ENCODE measurements at places on chromosomes 7 and 10.

DNA sequence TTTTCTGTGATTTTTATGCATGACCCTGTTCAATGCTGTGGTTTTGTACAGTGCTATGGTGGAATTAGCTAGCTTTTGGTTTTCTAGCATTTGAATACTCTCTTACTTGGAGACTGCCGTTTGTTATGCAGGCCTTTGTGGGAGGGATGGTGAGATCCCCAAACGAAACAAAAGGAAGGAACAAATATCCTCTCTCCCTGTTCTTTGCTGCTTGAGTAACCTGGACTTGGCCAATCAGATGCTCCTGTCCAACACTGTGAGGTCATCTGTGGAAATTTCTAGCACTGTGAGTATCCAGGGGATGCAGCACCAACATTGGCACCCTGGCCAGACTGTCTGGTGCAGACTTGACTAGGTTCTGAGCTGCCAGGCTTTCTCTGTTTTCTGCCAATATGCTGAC lies 314.4 kb downstream of the ANKRD30A start:
- no peak for DNase-seq

GRCh38 chr10:27464993-27465392 lies 39.1 kb upstream of the RAB18 start:
- no peak for DNase-seq

- no peak for DNase-seq
These were observed 33.4 kb upstream of the WASL start for GRCh38 chr7:123782071-123782798.

- DNase-seq = no peak
These were observed 2.0 kb downstream of the CYP26C1 start for GRCh38 chr10:93062514-93063143.

DNA sequence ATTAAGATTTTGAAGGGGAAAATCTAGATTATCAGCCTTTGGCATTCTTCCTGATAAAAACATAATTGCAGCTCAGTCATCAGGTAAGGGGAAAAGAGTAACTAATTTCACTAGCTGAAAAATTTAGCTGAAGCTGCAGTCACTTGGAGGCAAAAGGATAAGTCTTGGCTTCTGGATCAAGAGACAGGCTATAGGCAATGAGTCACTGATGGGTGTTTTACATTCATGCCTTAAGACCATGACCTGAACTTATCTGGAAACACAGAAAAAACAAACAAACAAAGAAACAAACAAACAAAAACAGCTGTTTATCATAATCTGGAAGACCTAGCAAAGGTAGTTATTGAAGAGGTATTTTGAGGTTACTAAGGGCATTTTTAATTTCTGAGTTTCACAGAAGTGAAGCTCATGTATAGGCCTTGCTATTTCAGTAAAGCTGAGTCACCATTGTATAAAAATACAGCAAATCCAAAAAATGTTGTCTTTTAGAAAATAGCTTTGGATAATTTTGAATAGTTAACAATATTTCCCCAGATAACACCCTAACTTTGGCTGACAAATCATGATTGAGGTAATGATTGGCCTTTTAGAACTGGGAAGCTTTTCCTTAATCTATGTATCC lies 40.3 kb downstream of the ZNF22 start:
- DNase-seq = no peak

- no peak for DNase-seq
These were observed 86.3 kb downstream of the TBXAS1 start for GRCh38 chr7:139915268-139915863.

- no peak for DNase-seq
These were observed 300.5 kb upstream of the ETV1 start for GRCh38 chr7:14289957-14290356.

GRCh38 chr7:27107391-27108381 lies 5.2 kb upstream of the HOXA2 start:
- DNase-seq = no peak

DNA sequence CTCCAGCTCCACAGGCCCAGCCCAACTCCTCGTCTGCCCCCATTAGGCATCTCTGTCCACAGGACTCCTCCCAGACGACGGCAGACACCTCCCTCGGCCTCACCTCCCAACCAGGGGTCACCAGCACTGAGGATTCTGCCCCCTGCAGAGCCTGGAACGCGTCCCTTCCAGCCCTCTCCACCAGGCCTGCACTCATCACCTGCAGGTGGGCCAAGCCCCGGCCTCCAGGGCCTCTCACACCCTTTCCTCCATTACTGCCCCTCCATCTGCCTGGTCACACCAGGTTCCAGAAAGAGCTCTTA lies 42.7 kb upstream of the PDGFA start:
- DNase-seq = no peak

- DNase-seq = no peak
These were observed 45.6 kb upstream of the LRRC4 start for GRCh38 chr7:128076796-128077271.

- no peak for DNase-seq
These were observed 975.2 kb upstream of the GHITM start for GRCh38 chr10:83164156-83164555.

DNA sequence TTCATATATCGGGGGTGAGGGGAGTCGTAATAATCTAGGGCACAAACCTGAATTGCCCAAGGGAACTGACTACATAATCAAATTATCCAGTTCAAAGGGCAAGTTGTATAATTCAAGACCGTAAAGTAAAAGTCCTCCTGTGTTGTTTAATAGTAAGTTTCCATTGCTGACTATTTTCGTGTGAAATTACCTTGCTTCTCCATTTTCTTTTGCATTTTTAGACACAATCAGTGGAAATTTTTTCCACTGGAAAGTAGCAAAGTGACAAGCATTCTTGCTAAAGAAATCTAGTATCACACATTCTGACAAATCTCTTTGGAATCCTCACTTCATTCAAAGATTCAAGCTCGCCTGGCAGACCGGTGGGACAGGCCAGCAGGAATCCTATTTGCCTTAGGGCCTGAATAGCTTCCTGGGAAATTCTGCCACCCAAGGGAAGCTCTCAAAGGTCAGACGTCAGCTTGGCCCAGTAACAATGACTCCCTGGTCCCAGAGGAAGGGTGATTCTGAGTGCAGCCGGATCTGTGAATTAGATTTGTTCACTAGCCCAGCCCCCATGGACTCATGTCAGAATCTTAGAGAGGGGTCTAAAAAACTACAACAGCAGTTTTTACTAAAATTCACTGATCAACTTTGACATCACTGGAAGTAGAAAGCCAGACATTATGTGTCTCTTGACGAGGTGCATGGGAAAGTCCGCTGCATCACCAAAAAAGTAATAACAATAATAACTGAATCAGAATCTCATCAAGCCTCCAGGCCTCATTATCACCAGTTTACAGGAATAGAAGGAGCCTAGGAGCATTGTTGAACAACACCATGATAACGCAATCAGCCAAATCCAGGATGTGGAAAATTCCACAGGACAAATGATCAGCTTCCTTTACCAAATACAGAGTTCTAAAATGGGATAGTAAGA lies 161.0 kb downstream of the SKIDA1 start:
- DNase-seq = no peak

- DNase-seq = no peak
These were observed 54.3 kb upstream of the KCND2 start for GRCh38 chr7:120218712-120219111.

GRCh38 chr7:14834456-14834855 lies 68.1 kb downstream of the DGKB start:
- DNase-seq = no peak

Data from stimulated activated naive CD4-positive, alpha-beta T cell treated with Interleukin-2 at 50 U/mL for 16 hours (primary cell).